ENCODE measurements at places on chromosomes 2 and 18.

DNA sequence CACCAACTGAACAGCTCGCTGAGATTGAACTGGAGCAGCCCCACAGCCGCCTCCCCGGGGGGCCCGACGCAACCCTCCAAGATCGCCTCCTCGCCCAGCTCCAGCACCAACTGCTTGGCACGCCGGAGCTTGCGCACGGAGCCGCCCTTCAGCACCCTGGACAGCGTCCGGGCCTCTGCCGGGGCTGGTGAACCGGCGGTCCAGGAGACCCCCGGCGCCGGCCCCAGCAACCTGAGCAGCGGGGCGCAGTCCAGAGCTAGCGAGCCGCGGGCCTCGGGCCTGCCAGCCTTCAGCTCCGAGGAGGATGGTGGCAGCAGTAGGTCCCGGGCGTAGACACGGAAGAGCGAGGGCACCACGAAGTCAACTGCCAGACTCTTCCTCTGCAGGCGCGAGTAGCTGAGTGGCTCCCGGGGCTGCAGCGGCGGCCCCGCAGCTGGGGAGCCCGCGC is 1.2 kb downstream of the ALK start:
- DNase-seq: no peak

DNA sequence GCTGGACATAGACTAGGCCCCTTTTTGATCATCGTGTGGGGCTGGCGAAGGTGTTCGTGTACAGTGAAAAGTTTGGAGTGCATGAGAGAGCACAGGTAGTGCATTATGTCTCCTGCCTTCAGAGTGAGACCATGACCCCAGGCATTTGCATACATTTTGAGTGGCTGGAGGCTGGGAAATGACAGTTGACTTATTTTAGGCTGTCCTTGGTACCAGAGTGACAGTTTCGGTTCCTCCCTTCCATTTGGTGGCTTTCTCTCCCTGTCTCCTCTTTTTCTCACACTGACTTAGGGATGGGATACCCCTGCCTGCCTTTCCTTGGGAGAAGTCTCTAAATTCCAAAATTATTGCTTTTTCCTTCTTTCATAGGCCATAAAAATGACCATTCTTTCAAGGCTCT is 20.1 kb downstream of the SERPINB12 start:
- DNase-seq: no peak

- no peak for DNase-seq
Observed at GRCh38 chr2:20577495-20578235, 73.2 kb downstream of the HS1BP3 start.

- no peak for DNase-seq
Observed at GRCh38 chr18:79481046-79481790, 85.5 kb downstream of the NFATC1 start.

- DNase-seq: no peak
Observed at GRCh38 chr2:233449081-233449901, 95.0 kb downstream of the DGKD start.

- no peak for DNase-seq
Observed at GRCh38 chr18:48359626-48360025, 49.6 kb downstream of the ZBTB7C start.

DNA sequence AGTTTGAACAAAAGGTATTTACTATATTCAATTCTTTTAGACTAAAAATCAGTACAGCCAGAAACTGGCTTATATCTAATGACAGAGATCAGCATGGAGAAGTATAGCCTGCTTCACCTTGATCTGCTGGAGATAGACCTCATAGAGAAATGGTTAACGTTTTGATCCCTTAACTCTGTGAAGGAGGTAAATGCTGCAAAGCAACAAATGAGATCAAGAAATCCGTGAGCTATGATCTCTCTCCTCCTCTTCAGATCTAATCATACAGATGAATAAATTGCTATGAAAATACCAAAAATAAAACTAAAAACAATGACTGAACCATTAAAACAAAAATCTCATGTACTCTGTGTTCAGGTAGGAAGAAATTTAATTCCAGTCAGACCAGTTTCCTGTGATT is 42.8 kb downstream of the KLHL14 start:
- DNase-seq: no peak

GRCh38 chr18:59022167-59022945 is 117.3 kb upstream of the SEC11C start:
- DNase-seq: no peak

DNA sequence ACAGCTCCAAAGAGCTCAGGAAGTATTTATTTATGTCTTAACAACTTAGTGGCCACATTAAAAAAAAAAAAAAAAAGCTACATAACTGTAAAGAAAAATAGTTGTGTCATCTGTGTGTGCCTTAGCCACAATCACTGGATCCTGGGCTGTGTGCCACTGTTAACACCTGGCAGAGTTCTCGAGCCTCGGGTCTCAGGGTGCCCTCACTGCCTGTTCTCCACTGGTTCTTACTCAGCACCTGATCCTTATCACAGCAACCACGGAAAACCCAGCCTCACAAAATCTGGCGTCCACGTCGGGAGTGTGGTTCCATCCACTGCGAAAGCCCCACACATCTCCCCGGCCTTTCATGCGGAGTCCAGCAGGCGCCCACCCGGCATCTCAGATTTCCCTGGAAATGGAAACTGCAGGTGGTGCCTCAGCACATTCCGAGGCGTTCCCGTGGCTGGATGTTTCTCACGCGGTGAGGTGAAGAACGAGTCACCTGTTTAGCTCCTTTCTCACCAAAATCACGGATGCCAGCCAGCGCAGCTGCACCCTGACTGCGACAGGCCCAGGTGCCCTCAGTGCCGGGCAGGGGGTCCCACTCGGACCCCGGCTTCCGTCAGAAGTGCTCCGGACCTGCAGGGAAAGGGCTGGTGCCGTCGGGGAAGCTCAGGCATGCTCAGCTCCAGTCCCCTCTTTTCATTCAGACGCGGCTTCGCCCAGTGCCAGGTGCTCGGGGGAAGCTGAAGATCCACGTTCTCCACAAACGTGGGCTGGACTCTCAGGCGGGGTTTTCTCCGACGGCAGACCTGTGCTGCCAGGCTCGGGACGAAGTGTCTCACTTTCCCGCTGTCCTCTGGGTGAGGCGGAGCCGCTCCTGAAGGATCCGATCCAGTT is 198.7 kb upstream of the SALL3 start:
- no peak for DNase-seq

- no peak for DNase-seq
Observed at GRCh38 chr2:61356261-61356957, 114.5 kb downstream of the USP34 start.

- DNase-seq: no peak
Observed at GRCh38 chr2:110875384-110875725, 143.0 kb downstream of the ACOXL start.

DNA sequence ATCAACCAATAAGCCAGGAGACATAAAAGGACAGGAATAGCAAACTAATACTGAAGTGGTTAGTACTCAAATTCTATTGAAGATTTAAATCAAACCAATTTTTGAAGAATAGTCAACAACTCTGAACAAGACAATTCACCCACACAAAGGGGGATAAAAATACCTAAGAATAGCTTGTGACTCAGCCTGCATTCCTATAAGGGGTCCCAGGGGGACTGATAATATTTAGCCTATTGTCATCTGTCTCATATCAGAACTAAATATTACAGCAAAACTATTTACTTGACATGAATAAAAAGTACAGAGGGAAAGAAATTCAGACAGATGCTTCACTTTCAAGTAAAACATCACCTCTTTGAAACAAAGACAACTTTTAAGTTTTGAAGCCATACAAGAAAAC is 7.7 kb downstream of the ITSN2 start:
- DNase-seq: no peak

- no peak for DNase-seq
Observed at GRCh38 chr2:188345426-188345825, 53.8 kb downstream of the GULP1 start.

- DNase-seq: no peak
Observed at GRCh38 chr2:220704081-220704480, 868.0 kb downstream of the EPHA4 start.

DNA sequence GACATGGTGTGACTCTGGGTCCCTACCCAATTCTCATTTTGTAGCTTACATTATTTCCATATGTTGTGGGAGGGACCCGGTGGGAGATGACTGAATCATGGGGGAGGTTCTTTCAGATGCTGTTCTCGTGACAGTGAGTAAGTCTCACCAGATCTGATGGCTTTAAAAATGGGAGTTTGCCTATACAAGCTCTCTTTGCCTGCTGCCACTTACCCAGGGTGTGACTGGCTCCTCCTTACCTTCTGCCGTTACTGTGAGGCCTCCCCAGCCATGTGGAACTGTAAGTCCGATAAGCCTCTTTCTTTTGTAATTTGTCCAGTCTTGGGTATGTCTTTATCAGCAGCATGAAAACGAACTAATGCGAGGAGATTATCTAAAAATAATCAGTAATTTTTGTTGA is 1683.2 kb upstream of the SLC39A10 start:
- DNase-seq: no peak

- no peak for DNase-seq
Observed at GRCh38 chr2:239440511-239440959, 39.7 kb upstream of the HDAC4 start.

- no peak for DNase-seq
Observed at GRCh38 chr2:36589230-36589630, 8.7 kb downstream of the FEZ2 start.

- DNase-seq: no peak
Observed at GRCh38 chr2:53933329-53933728, 37.5 kb downstream of the PSME4 start.

GRCh38 chr2:241649927-241650326 is 12.4 kb downstream of the ATG4B start:
- DNase-seq: no peak

DNA sequence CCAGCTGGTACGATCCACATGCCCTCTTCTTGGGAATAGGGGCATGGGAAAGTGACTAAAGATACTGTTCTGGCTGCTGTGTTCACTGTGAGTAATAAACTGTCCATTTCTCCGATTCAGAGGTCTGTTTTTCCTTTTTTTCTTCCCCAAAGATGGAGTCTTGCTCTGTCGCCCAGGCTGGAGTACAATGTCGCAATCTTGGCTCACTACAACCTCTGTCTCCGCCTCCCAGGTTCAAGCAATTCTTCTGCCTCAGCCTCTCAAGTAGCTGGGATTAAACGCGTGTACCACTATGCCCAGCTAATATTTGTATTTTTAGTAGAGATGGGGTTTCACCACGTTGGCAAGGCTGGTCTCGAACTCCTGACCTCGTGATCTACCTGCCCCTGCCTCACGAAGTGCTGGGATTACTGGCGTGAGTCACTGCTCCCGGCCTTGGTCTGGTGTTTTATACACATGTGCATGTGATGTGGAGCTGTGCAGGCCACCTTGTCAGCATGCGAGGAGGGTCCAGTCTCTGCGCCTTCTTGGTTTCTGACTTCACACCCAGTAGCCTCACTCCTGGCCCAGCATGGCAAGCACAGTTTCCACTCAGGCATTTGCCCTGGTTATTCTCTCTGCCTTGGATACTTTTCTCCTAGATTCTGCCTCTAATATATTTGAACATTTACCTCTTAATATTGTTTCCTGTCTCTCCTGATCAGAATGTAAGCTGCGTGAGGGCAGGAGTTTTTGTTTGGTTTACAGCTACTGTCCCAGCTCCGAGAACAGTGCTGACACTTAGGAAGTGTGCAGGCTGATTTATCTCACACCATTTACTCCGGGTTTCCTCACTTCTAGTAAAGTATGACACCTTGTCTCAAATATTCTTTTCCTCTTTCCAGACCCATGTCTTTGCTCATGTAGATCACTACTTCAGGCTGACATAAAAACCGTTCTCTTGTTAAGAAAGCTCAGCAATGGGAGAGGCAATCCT is 19.7 kb downstream of the PTPN18 start:
- no peak for DNase-seq

- DNase-seq: no peak
Observed at GRCh38 chr2:212535996-212536816, 2.4 kb downstream of the ERBB4 start.

DNA sequence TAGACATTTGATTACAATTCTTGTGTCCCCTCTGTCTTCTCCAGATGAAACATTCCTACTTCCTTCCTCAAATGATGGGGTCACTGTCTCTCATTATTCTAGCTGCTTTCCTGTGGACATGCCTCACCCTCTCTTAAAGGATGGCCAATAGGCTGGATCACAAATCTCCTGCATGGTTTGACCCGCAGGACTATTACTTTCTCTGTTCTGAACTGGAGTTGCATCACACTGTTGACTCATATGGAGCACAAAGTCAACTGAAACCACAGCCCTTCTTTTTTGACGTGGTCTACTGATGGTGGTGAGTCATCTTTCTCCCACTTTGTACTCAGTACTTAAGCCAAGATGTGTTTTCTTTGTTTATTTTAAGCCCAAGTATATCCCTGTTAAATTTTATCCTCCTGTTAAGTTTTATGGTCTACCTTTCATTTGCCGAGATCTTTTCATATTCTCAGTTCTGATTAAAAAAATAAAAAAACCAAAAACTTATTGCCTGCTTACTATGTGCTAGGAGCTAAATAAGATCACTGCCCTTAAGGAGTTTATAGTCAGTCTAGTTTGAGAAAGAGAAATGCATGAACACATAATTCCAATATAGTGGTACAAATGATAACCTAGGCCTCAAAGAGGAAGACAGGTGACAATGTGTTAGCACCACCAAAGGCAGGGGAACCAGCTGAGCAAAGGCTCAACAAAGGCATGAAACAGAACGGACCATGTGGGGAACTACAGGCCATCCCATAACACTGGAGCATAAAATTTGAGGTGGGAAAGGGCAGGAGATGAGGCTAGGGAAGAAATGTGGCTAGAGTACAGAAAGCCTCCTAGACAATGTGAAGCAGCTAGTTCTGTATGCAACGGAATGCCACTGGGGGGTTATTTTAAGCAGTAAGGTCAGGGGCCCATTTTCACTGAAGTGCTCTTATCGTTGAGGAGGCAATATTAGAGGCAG is 67.6 kb upstream of the ZFP36L2 start:
- DNase-seq: no peak

DNA sequence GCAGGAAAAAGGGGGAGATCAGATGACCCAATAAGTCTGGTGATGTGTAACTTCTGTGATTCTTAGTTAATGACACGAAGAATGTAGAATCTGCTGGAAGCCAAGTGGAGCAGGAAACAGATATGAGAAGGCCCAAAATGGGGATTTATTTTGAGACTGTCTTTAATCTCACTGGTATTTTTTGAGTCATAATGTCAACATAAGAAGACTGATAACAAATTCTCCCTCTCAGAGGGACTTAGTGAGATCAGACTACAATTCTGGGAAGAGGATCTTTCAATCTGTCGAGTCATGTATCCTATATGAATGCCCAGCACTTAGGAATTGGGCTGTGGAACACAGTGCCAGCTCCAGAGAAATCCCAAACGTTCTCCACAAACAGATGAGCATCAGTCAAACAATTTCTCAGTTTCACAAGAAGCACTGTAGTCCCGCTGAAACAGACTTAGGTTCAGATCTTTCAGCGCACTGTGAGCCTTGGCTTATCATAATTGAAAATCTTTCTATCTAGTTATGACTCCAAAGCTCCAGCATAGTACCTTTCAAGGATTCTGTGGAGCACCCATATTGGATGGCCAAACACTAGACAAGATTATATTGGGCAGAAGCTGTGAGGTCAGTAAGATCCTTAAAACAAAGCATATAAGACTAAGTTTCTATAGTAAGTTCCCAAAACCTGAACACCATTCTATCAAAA is 738.2 kb downstream of the LRP1B start:
- no peak for DNase-seq

GRCh38 chr2:10222-10875 is 36.0 kb downstream of the FAM110C start:
- no peak for DNase-seq
